ENCODE measurements at places on chromosomes 2 and 18. TPM values are rescaled to one million over a fixed set of nuclear protein-coding genes. Genes with fewer than 3 reads are reported as not detected.

DNA sequence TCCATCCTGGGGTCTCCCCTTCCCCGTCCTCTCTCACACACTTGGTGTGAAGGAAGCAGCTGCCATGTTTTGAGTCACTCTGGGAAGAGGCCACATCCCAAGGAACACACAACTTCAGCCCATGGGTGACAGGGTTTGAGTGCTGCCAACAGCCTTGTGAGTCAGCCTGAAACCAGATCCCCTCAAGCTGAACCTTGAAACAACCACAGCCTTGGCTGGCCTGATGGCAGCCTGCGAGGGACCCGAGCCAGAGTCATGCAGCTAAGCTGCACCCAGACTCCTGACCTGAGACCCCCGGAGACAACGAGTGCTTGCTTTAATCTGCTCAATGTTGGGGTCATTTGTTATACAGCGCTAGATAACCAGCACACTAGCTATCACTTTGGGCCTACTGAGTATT is 19.3 kb upstream of the MC2R start:
- no peak for DNase-seq

GRCh38 chr2:105301646-105302045 is 27.9 kb downstream of the TGFBRAP1 start:
- no peak for DNase-seq

- no peak for DNase-seq
These were observed 82.3 kb downstream of the ZEB2 start for GRCh38 chr2:144437636-144438035.

GRCh38 chr2:204370172-204370718 is 175.0 kb upstream of the PARD3B start:
- no peak for DNase-seq

DNA sequence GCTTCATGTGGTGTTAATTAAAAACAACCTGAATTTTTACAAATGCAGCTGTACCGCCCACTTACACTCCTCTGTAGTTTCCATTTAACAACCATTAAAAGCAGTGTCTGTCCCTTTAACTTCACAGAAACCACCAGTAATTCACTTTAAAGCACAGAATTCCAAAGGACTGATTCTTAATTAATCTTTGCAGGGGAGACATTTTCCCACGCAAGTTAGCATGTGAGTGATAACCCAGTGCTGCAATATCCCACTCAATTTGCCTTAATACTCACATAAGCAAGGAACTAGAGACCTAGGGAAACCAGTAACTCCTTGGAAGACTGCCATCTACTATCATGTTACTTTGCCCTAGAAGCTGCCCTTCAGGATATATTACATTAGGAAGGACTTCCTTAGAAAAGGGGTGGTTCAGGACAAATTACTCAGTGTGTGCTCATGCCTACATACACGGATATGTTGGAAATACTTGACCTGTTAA is 102.3 kb downstream of the OSR1 start:
- DNase-seq = peak; percentile 21

DNA sequence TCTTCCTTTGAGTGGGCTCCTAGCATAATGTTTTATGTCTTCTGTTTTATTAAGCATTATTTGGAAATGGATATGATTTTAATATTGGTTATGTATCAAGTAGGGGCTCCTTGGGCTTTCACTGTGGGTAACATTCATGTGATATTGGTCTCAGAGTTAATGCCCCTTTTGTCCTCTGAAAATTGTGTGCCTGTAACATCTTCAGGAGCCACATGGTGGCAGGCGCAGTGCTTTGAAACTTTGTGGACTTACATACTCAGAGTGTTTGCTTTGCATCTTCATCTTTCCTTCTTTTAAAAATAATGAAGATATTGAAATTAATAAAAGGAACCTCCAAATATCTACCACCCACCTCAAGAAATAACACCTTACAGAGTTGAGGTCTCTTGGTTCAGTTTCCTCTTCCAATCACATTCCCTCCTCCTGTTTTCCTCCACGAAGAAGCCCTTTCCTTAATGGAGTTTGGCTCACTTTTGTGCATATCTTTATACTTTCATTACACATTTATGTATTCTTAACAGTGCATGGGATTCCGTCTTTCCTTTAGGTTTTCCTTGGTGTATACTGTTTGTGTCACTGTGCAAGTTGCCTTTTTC is 73.5 kb downstream of the LIMS1 start:
- no peak for DNase-seq

- DNase-seq = no peak
These were observed 258.9 kb downstream of the NAPG start for GRCh38 chr18:10784596-10785202.

DNA sequence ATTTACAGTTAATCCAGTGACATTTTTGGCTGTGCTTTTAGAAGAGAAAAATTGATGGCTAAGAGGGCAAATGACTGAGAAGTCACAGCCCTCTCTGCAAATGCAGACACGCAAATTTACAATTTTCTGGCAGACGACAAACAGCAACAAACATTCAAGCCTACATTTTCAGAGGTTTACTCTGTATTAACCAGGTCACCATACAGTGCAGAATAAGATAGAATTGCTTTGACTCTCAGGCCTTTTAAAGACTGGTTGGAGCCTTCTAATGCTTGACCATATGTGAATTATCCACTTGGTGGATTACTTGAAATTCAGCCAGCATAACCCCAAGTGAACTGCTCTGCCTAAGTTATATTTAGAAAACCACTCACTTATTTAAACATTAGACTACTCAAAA is 280.9 kb upstream of the STON1 start:
- DNase-seq = no peak

DNA sequence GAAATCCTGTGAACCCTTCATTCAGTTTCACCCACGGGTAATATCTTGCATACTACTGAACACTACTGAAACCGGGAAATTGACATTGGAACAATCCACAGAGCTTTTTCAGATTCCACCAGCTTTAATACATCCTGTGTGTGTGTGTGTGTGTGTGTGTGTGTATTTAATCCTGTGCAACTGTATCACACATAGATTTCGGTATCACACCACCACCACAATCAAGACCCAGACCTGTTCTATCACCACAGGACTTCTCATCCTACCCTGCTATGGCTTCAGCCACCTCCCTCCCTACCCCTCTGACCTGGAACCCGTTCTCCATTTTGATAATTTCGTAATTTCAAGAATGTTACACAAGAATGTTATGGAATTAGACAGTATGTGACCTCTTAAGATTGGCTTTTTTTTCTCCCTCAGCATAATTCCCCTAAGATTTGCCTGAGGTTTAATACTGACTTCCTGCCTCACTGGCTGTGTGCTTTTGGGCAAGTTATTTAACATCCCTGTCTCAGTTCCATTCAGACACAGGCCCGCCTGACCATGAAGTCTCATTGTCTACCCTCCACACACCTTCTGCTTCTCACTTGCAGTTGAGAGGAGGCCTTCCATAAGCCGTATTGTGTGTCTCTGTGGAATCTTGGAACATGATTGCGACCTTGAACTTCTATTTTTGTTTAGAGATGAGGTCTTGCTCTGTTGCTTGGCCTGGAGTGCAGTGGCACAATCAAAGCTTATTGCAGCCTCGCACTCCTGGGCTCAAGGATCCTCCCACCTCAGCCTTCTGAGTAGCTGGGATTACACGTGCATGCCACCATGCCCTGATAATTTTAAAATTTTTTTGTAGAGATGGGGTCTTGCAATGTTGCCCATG is 14.4 kb upstream of the TMEM131 start:
- DNase-seq = no peak

- no peak for DNase-seq
These were observed 419.0 kb downstream of the NUP35 start for GRCh38 chr2:183543222-183543621.

DNA sequence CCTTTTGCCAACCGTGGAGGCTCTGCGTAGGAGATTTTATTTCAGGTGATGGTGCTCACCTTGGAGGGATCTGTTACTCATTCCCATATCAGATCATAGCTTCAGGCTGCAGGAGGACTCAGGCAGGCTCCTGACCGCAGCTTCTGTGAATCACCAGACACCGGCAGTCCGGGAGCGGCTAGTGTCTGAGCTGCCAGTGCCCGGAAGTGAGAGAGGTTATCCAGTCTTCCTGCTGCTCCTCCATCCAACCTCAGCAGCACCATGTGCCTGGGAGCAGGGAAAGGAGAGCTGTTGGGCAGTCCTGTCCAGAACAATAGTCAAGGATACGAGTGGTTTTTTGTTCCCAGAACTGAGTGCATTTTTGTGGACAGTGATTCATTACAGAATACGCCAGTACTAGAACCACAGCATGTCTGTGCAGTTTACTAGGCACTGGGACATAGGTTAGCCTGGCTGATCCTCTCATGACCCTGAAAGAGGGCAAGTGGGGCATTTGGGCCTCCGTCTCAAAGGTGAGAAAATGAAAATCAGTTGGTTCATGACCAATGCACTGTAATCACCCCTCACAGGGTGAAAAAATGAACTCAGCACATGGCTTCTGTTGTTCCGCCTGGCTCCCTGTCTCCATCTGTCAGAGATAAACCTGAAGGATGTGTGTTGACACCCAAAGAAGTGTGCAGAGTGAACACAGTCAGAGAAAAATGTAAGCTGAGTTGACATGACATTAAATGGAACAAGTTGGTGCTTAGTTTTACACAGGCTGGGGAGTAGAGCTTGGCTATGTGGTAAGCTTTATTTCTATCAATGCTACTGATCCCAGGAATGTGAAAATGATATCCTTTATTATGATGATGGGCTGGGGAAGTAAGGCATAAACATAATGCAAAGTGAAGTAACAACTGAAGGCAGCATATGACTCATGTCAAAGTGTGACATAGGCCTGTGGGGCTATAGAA is 12.2 kb downstream of the FHOD3 start:
- DNase-seq = peak; percentile 99

- DNase-seq = peak; percentile 56
These were observed 91.5 kb downstream of the MREG start for GRCh38 chr2:215921895-215922294.

GRCh38 chr2:135984199-135985017 is 1.0 kb downstream of the DARS1 start:
- no peak for DNase-seq

DNA sequence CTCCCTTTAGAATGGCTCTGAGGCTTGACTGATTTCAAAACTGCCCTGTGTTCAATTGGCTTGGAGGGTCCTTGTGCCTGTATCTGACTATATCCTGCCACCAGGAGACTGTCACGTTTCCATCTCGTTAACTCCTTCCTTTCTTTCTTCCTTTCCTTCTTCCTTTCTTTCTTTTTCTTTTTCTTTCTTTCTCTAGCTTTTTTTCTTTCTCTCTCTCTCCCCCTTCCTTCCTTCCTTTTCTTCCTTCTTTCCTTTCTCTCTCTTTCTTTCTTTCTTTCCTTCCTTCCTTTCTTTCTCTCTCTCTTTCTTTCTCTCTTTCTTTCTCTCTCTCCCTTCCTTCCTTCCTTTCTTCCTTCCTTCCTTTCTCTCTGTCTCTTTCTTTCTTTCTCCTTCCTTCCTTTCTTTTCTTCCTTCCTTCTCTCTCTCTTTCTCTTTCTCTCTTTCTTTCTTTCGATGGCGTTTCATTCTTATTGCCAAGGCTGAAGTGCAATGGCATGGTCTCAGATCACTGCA is 38.1 kb upstream of the EML6 start:
- DNase-seq = no peak

DNA sequence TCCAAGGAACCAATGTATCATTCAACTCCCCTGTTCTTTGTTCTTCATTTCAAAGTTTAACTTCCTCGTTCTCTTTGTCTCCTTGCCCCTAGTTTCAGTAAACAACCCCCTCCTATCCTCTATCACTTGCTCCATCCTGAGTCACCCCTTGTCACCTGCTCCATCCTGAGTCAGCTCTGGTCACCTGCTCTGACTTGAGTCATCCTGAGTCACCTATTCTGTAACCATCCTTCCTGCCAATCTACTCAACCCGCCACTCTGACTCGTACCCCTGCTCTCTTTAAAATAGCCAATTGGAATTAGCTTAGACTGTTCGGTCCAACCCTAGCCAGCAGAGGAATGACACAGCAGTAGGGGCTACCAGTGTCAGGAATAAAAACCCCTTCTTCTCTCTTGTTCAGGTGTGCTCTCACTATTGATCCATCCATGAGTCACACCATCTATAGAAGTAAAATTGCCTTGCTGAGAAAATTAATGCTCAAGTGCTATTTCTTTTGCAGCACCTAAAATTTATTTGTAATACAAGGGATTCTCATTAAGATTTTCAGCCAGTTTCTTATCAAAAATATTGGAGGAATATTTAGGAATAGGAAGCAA is 326.8 kb downstream of the AKAIN1 start:
- no peak for DNase-seq

DNA sequence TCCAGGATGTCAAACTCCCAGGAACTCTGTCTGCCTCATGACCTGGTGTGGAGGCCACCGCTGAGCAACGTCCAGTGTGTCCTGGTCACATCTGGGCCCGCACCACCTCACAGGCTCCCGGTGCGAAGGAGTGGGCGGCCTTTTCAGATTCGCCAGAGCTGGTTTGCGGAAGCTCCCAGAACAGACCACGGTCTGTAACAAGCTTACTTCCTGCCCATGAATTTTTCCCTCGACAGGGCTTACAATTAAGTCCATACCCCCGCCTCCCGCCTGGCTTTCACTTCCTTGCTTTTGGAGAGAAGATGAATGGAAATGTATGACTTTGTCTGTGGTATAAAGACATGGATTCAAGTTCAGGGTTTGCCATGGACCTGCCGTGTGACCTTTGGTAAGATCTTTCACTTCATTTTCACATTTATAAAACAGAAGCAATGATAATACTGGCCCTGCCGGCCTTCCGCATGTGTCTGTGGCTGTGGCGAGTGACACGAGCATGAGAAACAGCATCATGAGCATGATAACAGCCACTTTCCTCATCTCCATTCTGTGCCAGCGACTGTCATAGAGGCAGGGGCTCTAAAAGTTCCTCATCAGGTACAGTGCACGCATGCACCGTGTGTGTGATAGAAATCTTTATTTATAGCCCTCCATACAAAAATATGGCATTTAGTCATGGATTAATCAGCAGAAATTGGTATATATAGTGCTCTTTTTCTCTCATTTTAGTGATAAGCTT is 31.0 kb upstream of the KCNF1 start:
- no peak for DNase-seq

- peak; percentile 93 for DNase-seq
These were observed 21.4 kb upstream of the MLPH start for GRCh38 chr2:237465515-237466148.

GRCh38 chr2:10954856-10955818 is 43.4 kb downstream of the KCNF1 start:
- no peak for DNase-seq

- DNase-seq = no peak
These were observed 127.4 kb downstream of the TGIF1 start for GRCh38 chr18:3577281-3577855.

GRCh38 chr2:172829229-172829628 is 93.6 kb downstream of the RAPGEF4 start:
- no peak for DNase-seq

The C2orf80 gene
- not detected for total RNA-seq

The KHK gene
- 3.8 TPM for total RNA-seq

The RAB31 gene
- 44.2 TPM for total RNA-seq

The TP53I3 gene
- total RNA-seq = 69.6 TPM

The CCDC68 gene
- 2.7 TPM for total RNA-seq

Data from kidney epithelial cell (primary cell).